ENCODE measurements at places on chromosomes 1 and 21.

GRCh38 chr1:113178522-113178921, 105.5 kb downstream of the LRIG2 start:
- DNase-seq: no peak

DNA sequence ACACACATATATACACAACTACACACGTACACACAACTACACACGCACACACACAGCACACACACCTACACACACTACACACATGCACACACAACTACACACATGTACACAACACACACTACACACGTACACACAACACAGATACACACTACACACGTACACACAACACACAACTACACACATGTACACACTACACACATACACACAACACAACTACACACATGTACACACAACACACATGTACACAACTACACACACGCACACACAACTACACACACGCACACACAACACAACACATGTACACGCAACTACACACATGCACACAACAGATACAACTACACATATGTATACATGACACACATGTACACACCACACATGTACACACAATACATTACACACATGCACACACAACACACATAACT, 318.1 kb downstream of the CAMTA1 start:
- DNase-seq: no peak

DNA sequence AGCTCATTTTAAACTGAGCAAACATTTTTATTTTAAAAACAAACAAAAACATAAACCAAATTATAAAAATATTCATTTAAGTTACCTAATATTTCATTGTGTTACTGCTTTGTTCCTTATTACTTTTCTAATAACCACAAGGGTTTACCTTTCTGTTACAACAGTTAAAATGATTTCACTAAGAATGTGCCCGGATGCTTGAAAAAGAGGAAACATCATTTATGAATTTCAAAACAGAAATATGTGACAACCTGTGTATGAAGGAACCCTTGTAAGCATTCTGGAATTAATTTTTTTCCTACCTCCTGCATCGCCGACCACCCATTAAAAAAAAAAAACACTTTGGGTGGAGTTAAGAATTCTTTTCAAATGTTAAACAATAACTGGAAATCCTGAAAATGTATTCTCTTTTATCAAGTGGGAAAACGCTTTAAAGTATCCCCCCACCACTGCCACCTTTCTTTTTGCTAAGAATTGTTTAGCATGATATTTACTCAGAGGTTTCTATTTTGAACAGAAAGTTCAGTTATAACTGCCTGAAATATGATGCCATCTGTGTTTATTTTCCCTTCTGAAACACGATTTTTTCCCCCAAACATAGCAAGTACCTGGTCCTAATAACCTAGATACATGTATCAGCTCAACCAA, 9.1 kb downstream of the CYYR1 start:
- no peak for DNase-seq

- no peak for DNase-seq
Observed at GRCh38 chr1:210237981-210238380, 5.4 kb downstream of the SERTAD4 start.

- DNase-seq: no peak
Observed at GRCh38 chr1:10835822-10836421, 39.5 kb upstream of the CASZ1 start.

GRCh38 chr1:225460021-225460736, 32.3 kb upstream of the LBR start:
- no peak for DNase-seq

GRCh38 chr1:29713857-29714256, 477.5 kb downstream of the PTPRU start:
- no peak for DNase-seq

DNA sequence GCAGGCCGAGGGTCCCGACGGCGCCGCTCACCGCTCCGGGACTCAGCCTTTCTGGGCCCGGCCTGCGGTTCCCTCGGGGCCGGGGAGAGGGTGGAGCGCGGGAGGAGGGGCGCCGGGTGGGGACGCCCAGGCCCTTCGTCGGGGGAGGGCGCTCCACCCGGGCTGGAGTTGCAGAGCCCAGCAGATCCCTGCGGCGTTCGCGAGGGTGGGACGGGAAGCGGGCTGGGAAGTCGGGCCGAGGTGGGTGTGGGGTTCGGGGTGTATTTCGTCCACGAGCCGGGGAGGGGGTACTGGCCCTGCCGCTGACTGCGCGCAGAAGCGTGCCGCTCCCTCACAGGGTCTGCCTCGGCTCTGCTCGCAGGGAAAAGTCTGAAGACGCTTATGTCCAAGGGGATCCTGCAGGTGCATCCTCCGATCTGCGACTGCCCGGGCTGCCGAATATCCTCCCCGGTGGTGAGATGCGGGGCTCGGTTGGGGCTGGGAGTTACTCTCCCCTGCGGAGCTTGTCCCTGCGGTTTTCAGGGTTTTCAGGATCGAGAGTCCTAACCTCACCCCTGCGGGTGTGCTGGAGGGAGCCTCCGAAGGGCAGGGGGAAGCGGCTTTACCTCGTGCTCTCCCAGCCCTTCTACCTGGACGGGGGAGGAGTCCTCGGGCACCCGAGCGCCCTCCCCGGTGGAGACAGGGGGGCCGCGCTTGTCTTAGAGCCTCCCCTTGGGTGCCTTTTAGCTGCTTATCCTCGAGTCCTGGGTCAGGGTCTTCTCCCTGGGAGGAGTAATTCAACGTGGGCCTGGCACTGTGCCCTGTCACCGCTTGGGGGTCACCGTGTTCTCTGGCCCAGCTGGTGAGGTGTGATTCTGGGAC, 2.1 kb downstream of the SAMD11 start:
- no peak for DNase-seq

- no peak for DNase-seq
Observed at GRCh38 chr1:213858581-213858980, 129.2 kb upstream of the PROX1 start.

GRCh38 chr1:100657876-100658715, 61.4 kb upstream of the VCAM1 start:
- no peak for DNase-seq

GRCh38 chr21:30718239-30718909, at the start of gene KRTAP21-3:
Gene KRTAP21-3 (minus strand): TSS chr21:30718777. CDS start chr21:30718759, 18 bp downstream.
- DNase-seq: no peak

All from activated T-helper 1 cell treated with anti-CD3 and anti-CD28 coated beads, Interleukin-2, amount 50 U/mL, for 16 hours (primary cell).